ENCODE measurements at places on chromosomes 16 and 17.

DNA sequence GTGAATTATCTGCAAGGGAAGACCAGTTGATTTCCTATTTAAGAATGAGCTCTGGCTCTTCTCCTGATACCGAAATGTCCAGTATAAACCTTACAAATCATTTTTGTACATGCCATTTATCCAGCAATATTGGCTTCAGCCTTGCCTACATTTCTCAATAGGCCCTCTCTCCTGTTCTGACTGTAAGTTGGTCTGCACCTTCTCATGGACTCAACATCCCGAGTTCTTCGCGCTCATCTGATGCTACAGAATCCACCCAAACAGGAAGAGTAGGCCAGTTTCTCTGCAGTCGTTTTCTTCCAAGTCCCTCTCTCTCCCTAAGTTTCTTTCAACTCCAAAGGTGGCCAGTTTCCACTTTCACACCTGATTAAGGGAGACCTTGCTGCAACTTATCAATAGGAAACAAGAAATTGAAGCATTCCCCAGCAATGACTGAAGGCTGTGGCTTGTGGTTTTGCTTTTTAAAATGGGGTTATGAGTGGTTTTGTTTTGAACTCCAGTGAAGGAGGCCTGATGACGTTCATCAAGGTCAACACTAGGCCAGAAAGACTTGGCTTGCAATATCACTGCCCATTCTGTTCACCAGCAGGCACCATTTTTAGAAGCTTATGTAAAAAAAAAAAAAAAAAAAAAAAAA, 383.0 kb downstream of the MAF start:
- DNase-seq, result no peak

- no peak for DNase-seq
These were observed 82.4 kb downstream of the ANKRD11 start for GRCh38 chr16:89407925-89408300.

DNA sequence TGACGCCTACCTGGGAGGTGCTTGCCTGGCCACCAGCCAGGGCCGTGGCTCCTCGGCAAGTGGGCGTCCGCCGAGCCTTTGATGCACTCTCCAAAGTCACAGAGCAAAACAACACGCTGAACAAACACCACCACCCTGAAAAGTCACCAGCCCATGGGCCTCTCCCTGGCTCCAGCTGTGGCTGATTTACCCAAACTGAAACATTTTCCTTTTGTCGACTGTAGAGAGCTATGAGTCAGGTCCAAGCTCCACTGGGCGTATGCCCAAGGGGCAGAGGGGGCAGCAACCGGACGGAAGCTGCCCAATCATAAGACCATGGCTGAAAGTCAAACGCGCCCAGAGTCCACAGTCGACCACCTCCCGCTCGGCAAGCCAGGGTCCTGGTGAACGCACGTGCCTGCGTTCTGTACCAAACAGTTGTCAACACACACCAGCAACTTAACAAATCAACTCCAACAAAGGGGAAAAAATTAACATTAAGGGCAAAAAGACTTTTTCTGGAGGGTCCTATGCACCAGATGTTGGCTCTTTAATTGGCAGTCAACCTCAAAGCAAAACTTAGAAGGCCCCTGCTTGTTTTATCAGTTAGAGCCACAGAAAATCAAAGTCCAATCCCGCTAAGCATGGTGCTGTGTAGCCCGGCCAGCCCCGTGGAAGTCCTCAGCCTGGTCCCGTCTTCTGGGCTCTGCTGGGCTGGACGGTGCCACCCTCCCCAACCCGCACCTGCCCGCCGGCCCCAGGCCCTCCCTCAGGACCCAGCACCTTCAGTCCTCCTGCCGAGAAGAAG, 47.3 kb downstream of the TBC1D16 start:
- no peak for DNase-seq

DNA sequence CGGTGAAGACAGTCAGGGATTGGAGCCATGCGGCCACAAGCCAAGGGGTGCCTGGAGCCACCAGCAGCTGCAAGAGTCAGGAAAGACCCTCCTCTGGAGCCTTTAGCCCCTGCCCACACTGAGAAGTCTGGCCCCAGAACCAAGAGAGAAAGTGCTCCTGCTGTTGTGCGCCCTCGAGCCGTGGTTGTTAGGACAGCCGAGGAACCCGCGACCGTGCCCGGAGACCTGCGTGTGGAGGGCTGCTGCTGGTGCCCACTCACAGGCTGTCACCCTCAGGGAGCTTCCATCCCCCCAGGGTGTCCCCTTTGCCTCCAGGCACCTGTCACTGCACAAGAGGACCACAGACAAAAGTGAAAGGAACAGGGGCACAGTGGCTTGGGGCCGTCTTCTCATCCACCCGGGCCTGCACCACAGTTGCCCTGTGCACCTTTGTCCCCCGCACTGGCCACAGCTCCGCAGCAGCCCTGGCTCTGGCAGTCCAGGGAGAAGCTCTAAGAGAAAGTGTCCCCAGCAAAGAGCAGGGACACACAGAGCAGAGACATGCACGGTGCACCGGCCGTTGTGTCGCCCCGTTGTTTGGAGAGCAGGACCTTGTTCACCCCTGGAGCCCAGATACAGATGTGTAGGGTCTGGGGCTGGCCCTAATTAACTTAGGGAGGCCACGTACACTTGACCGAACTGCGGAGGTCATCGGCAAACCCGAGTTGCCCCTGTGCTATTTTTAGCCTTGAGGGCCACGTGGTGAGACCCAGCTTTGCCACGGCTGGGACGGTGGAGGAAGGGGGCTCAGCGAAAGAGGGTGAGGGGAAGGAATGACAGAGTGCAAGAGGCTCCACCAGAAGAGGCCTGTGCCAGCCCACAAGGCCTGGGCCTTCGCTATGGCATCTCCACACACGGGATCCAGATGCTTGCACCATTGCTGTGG, 329.2 kb downstream of the C16orf95 start:
- no peak for DNase-seq

DNA sequence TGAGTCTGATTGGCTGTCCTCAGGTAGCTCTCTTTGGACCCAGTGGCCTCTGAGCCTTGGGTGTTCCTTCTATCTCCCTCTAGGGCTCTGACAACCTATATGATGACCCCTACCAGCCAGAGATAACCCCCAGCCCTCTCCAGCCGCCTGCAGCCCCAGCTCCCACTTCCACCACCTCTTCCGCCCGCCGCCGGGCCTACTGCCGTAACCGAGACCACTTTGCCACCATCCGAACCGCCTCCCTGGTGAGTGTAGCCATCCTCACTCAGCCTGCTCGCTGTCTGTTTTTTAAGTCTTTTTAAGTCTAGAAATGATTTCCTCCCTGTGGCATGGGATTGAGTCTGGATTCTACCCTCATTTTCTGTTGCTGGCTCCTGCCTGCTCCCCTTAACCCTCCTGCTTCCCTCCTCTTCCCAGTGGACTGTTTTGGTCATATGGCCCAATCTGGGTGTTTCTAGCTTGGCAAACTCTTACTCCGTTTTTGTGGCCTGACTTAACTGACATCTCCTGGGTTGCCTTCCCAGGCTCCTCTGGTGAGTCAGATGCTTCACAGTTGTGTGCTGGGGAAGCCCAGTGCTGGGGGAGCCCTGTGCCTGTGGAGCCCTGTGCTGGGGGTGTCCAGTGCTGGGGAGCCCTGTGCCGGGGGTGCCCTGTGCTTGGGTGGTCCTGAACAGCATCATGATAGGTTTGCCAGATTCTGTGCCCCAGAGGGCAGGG, 9.9 kb downstream of the TAOK2 start:
- no peak for DNase-seq

DNA sequence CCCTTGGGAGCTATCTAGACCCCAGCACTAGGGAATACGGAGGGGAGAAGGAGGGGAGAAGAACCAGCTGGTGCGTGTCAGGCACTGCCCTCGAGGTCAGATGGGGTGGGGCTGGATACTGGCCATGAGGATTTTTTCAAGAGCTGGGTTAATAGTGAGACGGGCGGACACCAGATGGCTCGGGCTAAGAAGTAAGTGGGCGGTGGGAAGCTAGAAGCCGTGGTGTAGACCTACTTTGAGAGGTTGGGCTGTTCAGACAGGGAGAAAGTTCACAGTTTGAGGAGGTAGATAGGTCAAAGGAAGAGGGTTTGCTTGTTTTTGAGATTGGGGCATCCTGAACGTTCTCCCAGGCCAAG, 303.8 kb downstream of the SEC14L1 start:
- no peak for DNase-seq

DNA sequence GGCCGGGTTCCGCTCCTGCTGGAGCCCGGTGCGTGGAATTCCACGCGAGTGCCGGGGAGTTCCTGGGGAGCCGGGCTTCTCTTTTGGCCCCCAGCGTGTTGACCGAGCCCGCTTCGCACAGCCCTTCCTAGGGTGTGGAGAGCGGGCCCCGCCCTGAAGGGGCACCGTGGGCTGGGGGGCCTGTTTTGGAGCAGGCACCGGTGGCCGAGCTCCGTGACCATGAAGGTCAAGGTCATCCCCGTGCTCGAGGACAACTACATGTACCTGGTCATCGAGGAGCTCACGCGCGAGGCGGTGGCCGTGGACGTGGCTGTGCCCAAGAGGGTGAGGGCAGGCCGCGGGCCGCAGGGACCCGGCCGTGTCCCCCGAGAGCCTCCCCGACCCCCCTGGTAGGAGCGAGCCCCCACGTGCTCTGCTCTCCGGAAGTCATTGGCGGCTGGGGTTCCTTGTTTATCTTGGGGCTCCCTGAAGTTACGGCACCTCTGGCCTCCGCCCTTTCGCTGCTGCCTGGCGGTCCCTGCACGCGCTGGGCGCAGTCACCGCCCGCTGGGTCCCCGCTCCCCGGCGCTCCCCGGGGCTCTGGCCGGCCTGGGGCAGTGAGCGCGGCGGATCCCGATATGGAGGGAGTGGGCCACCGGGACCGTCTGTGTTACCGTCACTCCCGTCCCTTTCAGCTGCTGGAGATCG, 528 bp downstream of the HAGHL start:
- no peak for DNase-seq

DNA sequence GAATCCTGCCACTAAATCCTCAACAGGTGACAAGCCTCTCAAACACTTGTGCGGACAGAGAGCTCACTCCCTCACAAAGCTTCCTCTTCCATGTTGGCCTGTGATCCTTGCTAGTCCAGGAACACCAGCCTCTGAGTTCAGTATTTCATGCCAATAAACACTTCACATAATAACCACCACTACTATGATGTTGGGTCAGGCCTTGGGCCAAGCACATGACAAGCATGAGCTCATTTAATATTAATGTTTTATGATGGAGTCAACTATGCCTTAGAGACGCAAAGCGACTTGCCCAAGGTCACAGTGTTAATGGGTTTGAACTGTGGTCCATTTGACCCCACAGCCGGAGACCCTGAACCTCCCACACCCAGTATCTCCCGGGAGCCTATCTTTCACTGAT, 129.1 kb downstream of the GAS7 start:
- no peak for DNase-seq

GRCh38 chr17:72056727-72057290, 64.0 kb upstream of the SOX9 start:
- no peak for DNase-seq

- no peak for DNase-seq
These were observed 14.3 kb downstream of the SLC16A3 start for GRCh38 chr17:82242977-82243647.

- no peak for DNase-seq
These were observed 6.5 kb downstream of the DPEP2 start for GRCh38 chr16:67992661-67993206.

DNA sequence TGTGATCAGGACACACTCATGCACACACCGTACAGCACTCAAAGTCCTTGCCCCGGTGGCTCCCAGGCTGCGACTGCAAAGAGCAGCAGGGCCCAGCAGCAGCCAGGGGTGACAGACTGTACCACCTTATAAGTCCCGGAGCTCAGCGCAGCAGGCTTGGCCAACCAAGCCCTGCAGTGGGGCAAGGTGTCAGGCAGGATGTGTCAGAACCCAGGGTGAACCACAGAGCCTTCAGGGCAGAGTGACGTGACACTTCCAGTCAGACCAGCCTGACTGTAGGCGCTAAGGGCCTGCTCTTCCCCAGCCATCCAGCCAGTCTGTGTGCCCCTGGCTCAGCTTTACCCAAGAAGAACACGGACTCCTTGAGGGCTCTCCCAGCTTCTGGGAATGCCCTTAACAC, 204.1 kb downstream of the COPRS start:
- DNase-seq, result no peak

DNA sequence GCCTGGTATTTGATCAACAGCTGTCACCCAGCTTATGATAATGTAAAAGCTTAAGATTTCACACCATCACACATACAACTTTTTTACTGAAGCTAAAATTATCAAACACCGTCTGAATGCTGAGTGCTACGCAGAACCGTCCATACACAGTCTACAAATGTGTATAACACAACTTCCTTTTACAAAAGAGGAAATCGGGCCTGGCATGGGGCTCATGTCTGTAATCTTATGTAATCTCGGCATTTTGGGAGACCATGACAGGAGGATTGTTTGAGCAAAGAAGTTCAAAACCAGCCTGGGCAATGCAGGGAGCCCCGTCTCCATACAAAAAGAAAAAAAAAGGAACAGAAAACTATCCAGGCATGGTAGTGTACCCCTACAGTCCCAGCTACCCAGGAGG, 19.6 kb upstream of the QRICH2 start:
- DNase-seq, result no peak

- DNase-seq, result no peak
These were observed 418.7 kb downstream of the KCNJ2 start for GRCh38 chr17:70588003-70588402.

DNA sequence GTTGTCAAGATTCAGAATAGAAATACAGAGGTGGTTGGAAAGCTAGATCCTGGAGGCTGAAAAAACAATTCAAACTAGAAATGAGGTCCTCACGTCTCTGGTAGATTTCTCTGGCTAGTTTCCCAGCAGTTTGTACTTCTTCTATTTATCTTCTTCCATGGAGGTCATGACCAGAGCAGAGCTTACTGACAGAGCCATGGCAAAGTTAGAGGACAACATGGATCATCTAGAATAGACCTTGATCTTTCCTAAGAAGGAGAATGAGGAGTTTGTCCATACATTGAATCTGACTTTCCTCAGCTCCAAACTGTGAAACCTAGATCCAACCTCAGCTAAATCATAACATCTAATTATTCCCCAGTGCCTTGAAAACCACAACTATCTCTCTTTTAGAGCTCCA, 900.8 kb upstream of the GOT2 start:
- DNase-seq, result no peak

GRCh38 chr16:85249418-85250146, 137.3 kb upstream of the CIBAR2 start:
- DNase-seq, result no peak

GRCh38 chr17:48605409-48605919, 678 bp upstream of the HOXB6 start:
- DNase-seq, result no peak

GRCh38 chr17:40017422-40018080, 2.3 kb downstream of the CSF3 start:
- DNase-seq, result no peak

DNA sequence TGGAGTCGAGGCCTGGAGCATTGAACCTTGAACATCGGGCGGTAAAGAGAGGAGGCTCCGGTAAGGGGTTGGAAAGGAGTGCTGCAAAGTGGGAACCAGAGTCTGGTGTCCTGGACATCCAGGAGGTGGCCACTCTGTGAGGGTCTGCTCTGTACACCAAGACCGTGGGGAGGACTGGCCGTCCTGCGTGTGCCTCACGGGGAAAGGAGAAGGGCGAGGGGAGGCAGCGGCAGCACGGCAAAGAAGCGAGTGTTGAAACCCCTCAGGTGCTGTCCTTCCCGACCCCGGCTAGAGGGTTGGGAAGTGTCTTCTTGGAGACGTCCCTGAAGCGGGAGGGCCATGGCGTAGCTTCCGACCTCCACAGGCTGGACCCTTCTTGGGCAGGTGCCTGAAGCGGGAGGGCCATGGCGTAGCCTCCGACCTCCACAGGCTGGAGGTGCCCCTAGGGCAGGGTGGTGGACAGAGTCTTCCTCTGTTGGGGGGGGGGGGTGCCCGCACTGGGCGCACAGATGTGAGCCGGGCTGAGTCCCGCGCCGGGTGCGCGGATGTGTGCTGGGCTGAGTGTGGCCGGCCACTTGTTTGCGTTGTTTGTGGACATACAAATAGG, 42.0 kb downstream of the FOXK2 start:
- no peak for DNase-seq
